Left ventricle myocardium inferior (tissue), 1 donor: ENCODE measurements at places on chromosomes 13 and 19.

DNA sequence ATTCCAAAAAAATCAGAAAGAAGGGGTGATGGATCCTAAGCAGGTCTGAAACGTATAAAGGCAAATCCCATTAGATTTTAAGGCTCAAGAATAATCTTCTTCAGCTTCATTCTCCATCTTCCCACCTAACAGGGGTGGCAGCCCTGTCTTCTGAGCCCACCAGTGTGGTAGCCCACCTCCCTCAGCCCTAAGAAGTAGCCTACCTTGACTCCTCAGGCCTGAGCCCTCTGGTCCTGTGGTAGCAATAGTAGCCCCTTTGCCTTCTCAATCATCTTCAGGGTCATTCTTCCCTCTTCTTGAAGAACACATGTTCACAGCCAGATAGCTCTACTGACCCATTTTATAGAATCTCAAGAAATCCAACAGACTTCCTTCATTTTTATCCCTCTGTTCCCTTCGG is 33.7 kb downstream of the N4BP2L2 start:
- no peak for DNase-seq

DNA sequence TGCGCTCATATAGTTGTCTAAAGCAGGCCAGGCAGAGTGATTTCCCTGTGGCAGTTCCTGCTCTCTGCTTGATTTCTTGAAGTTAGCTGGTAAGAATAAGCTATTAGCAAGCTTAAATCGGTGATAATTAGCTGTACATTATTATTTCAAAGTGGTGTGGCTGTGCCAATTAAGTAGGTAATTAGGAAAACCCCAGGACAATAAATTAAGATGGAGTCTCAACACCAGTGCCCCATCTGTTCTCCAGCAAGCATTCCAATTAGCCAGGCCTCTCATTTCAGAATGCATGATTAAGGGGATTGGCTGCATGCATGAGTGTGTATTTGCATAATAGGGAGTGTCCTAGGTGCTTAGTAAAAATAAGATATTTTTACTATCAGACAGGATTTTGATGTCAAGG is 342.3 kb downstream of the GPC5 start:
- DNase-seq, result no peak

- DNase-seq, result no peak
Measured at GRCh38 chr19:14407605-14408484, 11.3 kb downstream of the DDX39A start.

GRCh38 chr13:71774863-71775262 is 92.1 kb downstream of the DACH1 start:
- DNase-seq, result no peak

DNA sequence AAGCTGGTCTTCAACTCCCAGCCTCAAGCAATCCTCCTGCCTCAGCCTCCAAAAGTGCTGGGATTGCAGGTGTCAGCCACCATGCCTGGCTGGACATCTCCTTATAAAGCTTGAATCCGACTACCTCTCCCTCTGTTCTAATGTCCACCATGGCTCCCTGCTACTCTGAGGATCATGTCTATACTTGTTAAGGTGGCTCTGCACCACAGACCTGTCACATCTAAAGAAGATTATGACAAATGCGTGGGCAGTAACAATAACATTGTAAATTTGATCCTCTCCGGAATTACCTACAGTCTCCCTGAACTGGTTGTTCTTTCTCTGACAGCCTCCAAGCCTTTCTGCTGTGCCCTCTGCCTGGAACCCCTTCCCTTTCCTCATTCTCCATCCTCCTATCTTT is 1.8 kb downstream of the NXNL1 start:
- no peak for DNase-seq

DNA sequence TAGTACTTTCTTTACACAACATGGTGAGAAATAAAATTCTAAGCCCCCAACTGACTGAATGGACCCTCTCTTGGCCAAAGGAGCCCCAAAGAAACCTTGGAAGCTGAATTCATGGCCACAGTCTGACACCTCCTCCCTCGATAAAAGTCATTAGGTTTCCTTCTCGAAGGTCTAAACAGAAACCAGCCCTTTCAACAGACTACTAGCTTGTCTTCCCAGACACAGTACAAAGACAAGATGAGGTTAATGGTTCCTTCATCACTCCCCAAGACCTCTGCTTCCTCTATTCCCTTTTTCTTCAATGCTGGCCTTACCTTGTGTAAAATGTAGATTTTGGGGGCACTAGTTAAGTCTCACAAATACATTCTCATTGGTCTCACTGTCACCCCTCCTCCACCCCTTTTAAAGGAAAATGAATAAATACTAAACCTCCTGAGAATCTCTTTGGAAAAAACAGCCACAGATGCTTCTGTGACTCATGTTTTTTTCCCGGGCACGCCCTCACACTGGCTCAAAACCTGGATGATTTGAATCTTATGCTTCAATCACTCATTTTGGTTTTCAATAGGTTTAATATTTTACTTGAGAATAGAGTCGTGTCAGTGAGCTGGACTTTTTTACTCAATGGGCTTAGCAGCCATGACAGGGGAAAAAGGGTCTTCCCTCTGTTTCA is 65.8 kb upstream of the MED4 start:
- peak; percentile 53 for DNase-seq

- no peak for DNase-seq
Measured at GRCh38 chr19:16369664-16370576, 45.3 kb downstream of the KLF2 start.

DNA sequence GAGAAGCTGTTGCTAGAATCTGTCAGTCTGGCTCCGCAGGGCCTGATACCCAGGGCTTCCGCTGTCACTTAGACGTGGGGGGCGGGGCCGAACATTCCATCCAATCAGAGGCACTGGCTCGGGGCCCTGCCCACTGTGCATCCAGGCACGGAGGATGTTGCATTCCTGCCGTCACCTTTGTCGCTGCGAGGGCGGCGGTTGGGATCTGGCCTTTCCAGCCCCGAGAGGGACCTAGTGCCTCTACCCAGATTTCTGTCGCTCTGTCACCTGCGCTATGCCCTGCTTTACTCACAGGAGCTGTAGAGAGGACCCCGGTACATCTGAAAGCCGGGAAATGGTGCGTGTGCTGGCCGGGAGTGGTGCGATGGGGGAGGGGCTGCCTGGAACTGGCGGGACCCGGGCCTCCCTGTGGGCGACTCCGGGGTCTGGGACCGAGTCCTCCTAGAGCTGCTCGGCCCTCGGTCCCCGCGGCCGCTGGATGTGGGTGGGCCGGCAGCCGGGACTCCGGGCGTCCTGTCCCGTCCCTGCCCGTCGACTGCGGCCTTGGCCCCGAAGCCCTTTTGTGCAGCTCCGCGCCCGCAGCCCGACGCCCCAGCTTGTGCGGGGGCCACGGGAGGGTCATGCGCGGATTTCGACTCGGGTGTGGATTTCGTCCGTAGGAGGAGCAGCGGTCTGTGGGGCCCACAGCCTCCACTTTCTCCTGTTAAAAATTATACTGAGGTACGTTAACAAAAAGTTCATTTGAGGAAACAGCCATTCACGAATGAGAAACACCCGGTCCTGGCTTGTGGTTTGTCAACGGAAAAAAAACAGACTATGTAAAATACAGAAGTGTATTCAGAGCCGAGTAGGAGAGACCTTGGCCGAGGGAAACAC is at the start of gene ZNF439:
Gene ZNF439, plus strand, starts transcription at position 133 of the 876 bp plus-strand sequence. Its CDS starts 142 bp downstream, at position 275.
- DNase-seq, result peak; percentile 95
